ENCODE measurements at places on chromosomes 12 and 14.

DNA sequence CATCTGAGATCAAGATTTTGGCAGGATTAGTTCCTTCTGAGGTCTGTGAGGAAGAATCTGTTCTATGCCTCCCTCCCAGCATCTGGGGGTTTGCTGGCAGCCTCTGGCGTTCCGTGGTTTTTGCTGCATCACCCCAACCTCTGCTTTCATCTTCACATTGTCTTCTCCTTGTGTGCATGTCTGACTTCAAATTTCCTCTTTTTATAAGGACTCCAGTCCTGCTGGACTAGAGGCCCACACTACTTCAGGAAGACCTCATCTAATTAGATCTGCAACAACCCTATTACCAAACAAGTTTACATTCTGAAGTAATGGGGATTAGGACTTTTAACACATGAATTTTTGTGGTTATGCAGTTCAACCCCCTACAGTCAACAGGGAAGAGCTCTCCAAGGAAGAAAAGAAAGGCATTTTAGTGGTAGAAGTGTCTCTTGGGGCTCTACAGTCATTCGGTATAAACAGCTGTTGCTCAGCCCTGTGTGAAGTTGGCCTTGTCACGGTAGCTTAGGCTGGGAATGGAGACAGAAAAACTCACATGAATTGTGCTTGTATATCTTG, 89.7 kb downstream of the CAND1 start:
- no peak for DNase-seq

DNA sequence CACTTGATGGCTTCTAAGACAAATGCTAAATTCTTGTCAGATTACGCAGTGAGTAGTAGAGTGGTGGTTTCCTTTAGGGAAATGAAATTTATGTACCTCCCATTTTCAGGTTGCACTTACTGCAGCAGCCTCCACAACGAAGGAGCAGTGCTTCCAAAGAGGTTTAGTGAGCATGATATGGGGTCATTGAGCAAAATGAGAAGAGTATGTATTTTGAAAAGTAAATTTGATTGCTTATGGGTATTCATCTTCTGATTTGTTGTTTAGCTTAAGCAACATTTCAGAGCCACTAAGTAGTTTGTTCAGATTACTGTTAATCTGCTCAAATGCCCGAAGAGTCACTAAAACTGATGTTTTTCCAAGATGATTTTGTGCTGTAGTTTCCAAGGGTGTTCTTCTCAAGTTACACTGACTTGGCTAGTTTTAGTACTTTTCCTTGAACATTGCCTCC, 493.6 kb downstream of the PCNX1 start:
- no peak for DNase-seq

- no peak for DNase-seq
Observed at GRCh38 chr12:121278169-121279070, 18.1 kb downstream of the CAMKK2 start.

- DNase-seq: no peak
Observed at GRCh38 chr12:46430340-46430948, 57.9 kb upstream of the SLC38A2 start.

- DNase-seq: no peak
Observed at GRCh38 chr12:76764856-76765255, 941 bp downstream of the ZDHHC17 start.

DNA sequence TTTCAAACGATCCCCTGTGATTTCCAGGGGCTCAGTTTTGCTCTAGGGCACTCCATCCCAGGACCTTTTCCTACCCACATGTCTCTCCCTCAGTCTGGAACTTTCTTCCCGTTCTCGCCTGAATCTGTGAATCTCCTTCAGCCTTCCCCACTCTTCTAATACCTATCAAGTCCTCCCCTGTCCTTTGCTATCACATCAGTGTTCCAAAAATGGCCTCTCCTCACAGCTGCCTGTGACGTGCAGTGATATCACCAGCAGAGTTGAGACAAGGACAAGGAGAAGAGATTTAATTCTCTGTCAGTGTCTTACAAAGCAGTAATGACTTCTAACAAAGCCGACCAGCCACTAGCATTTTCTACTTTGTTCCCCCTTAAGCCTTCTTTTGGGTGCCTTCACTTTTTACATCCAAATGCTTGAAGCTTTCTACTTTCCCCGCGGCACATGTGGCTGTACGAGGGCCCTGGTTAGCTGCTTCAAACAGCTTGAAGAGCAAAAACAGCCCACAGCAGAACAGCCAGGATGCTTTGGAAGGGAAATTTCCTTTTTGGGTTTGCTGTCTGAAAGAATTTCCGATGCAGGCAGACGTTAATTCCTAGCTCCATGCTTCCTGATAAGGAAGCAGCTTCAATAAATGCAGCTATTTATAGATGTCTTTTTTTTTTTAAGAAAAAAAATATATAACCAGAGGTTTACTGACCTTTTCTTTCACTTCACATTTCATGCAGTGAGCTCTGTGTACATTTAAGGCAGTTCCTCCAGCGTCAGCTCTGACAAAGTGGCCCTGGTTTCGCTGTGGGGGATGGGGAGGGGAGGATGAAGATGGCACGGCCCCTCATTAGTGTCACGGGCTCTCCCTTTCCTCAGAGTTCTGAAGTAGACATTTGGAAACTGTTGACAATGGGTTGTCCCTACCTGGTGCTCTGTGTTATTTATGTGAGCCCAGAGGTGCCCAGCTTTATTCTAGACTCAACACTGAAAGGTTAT, 109.3 kb downstream of the ETV6 start:
- no peak for DNase-seq

GRCh38 chr14:85533023-85533860, 3.3 kb downstream of the FLRT2 start:
- peak; percentile 77 for DNase-seq

- DNase-seq: no peak
Observed at GRCh38 chr12:105278043-105278697, 42.2 kb upstream of the APPL2 start.

DNA sequence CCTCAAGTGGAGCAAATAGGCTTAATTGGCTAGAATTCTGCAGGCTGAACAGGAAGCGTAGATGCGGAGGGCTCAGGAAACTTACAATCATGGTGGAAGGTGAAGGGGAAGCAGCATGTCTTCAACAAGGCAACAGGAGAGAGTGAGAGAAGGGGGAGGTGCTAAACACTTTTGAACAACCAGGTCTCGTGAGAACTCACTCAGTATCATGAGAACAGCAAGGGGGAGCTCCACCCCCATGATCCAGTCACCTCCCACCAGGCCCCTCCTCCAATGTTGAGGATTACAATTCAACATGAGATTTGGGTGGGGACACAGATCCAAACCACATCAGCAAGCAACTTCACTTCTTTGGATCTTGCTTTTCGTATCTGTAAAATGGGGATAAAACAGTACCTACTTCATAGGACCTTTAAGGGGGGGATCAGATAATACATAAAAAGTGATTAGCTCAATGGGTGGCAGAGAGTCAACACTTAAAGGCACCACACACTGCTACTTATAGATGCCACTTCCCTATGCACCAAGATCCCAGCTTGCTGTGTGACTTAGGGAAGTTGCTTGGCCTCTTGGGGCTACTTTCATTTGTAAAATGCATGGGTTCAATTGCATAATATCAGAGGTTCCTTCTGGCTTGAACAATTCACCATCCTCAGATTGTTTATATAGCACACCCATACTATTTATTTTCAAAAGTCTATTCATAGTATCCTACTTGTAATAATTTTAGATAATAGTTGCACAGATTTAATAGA, 184.8 kb upstream of the RPH3A start:
- no peak for DNase-seq

DNA sequence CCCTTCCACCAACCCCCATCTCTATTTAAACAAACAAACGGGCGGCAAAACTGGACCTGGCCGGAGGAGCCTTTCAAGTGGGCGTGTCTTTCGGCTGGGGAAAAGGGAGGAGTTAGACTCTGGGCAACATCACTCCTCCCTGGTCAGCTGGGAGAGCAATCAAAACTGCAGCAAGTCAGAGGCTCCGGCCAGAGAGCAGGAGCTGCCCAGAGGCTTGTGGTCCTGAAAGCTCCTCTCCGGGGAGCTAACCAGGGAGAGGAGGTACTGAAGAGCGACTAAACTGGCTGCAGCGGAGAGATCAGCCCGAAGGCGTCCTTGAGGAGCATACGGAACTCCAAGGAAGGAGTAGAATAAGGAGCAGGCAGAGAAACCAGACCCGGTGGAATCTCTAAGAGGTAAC, at the start of gene NEUROD4:
TSS of gene NEUROD4 (plus strand) at position 191 of the 400 bp plus-strand sequence. CDS start 6,466 bp downstream, outside the sequence.
- DNase-seq: no peak

- DNase-seq: no peak
Observed at GRCh38 chr12:20547816-20548575, 147.1 kb upstream of the SLCO1C1 start.

- DNase-seq: no peak
Observed at GRCh38 chr12:67148265-67148664, 120.9 kb upstream of the CAND1 start.

GRCh38 chr14:93765155-93765554, 23.1 kb downstream of the PRIMA1 start:
- no peak for DNase-seq

DNA sequence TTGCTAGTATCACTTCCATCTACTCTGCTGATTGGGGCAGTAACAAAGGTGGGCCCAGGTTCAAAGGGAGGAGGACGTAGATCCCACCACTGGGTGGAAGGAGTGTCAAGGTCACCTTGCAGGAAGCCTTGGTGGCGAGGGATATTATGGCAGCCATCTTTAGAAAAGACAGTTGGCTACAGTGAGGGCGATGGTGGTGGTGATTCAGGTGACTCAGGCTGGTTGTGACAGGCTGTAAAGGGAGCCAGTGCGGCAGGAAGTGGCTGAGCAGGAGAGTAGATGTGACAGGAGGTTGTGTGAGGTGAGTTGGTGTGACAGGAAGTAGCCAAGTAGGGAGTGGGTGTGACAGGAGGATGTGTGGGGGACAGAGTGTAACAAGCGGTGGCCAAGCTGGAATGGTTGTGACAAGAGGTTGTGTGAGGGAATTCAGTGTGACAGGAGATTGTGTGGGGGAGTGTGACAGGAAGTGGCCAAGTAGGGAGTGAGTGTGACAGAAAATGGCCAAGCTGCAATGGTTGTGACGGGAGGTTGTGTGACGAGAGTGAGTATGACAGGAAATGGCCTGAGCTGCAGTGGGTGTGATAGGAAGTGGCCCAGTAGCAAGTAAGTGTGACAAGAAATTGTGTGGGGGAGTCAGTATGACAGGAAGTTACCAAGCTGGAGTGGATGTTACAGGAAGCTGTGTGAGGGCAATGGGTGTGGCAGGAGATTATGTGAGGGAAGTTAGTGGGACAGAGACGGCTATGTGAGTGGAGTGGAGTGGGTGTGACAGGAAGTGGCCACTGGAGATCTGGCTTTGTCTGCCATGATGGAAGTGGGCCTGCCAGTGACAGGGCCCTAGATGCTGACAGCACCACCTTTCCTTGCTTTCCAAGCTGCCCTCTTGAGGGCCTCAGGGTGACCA, 136.5 kb upstream of the MYL2 start:
- no peak for DNase-seq

DNA sequence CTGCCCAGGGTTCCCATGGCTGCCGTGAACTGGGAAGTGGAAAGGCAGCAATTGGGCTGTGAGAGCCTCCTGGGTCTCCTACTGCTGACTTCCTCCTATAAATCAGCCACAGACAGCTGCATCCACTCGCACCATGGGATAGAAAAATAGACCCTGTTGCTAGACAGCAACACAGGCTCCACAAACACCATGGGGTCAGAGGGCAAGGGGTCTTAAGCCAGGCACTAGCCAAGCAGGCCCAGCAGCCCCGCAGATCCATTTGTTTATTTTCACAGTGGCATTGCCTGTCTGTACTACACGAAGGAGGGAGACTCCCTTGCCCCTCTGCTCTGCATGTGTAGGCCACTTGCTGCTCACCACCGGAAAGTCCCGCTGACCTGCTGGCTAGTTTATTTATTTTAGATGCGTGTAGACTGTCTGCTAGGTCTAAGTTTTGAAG, 139.8 kb downstream of the DACT1 start:
- DNase-seq: no peak

DNA sequence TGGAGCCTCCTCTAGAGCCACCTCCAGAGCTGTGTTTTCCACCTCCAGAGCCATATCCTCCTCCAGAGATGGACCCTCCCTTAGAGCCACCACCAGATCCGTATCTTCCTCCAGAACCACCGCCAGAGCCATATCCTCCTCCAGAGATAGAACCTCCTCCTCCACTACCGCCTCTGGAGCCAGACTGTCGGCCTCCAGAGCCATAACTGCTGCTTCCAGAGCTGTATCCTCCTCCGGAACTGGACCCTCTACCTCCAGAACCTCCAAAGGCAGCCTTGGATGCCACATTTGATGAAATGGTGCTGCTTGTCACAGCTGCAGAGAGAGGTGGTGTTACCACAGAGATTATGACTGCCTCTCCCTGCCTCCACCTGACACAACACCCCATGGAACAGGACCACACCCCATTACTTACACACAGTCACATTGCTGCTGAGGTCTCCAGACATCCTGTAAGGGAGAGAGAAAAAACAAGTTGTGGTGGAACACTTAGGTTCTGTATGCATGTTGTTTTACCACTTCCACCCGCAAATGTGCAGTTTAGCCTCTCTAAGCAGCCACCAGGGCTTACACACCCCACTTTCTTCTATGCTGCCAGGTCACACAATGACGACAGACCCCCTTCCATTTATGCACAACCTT, 6.8 kb downstream of the KRT2 start:
- DNase-seq: no peak

GRCh38 chr12:9149372-9149771, 33.7 kb upstream of the A2M start:
- no peak for DNase-seq

DNA sequence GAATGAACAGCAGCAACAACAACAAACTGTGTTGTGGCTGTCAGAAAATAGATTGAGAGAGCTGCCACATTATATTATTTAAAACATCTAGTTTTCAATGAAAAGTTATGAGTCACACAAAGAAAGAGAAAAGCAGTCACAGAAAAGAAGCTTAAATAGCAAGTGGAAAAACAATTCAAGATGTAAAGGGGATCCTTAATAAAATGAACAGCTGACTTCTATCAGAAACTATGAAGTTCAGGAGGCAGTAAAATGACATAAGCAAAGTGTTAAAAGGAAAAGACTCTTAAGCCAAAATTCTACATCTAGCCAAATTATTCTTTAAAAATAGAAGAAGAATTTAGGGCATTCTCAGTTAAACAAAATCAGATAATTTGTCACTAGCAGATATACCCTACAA, 5.6 kb downstream of the CLEC14A start:
- DNase-seq: no peak

GRCh38 chr12:101685092-101685491, 12.3 kb upstream of the CHPT1 start:
- DNase-seq: no peak

DNA sequence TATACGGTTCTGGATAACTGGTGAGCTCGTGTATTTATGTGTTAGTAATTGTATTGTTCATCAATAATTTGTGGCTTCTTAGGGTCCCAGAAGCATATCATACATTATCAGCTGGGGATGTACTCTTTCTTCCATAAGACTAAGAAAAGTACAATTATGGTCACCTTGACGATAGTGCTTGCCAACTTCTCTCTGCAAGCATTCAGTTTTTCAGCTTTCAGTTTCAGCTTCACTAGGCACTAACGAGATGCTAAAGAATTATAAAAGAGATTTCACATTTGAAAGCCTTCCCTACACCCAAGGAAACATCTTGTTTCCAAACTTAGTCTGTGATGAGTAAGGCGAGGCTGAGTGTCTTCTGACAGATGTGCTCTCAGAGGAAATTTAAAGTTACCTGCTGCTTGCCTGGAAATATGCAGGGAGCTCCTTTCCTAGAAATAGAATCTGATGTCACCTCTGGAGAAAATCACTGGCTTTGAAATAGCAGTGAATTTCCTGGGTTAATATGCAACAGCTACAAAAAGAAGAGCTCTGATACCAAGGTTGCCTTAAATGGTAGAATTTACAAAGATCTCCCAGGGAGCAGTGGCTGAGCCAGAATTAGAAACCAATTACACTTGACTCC, 1419.9 kb upstream of the TMEM132C start:
- no peak for DNase-seq

- DNase-seq: no peak
Observed at GRCh38 chr12:47549258-47549657, 156.6 kb downstream of the RPAP3 start.

- peak; percentile 59 for DNase-seq
Observed at GRCh38 chr12:9707864-9708808, 24.8 kb downstream of the CLECL1 start.

Data from NCI-H1694 (cell line).